Thoracic aorta (tissue), 2 donors: ENCODE measurements at places on chromosomes 4 and X.

GRCh38 chr4:158938220-158939044 lies 164.4 kb upstream of the RAPGEF2 start:
- no peaks in the 10 kb centered on the region for H3K36me3 ChIP-seq
- H3K4me3 ChIP-seq: no peak overlapping the region
- no peak for DNase-seq
- H3K27ac ChIP-seq: no peak overlapping the region
- peaks cover under 1% of the 10 kb centered on the region for H3K4me1 ChIP-seq
- no peaks in the 10 kb centered on the region for H3K27me3 ChIP-seq

DNA sequence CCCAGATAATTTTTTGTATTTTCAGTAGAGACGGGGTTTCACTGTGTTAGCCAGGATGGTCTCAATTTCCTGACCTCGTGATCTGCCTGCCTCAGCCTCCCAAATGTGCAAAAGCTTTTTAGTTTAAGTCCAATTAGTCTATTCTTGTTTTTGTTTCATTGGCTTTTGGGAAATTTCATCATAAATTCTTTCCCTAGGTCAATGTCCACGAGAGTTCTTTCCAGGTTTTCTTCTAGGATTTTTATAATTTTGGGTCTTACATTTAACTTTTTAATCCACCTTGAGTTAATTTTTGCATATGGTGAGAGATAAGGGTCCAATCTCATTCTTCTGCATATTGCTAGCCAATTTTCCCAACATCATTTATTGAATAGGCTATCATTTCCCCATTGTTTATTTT lies 36.3 kb upstream of the PDLIM5 start:
- H3K27me3 ChIP-seq: no peaks in the 10 kb centered on the region
- H3K4me3 ChIP-seq: no peak overlapping the region
- no peak overlapping the region for H3K27ac ChIP-seq
- peaks cover 42% of the 10 kb centered on the region for H3K4me1 ChIP-seq
- DNase-seq: no peak

DNA sequence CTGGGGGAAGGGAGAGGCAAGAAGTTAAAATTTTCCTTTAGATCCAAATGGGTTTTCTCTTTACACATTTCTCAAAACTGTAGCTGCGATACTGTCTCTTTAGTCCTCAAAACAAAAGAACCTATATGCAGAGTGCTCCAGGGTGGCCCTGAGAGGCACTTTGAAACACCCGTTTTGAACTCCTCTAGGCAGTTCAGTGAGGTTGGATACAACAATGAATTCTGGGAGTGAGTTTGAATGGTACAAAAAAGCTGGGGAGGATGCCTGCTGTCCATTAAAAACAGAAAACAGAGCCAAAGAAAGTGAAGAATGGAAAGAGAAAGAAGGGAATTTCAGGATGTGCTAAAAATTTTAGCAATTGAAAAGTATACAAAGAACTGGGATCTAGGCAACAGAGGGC lies 23.1 kb downstream of the ENOX2 start:
- H3K27ac ChIP-seq: no peak overlapping the region
- no peak overlapping the region for H3K4me3 ChIP-seq
- DNase-seq: no peak
- H3K27me3 ChIP-seq: no peaks in the 10 kb centered on the region

- no peak overlapping the region for H3K27ac ChIP-seq
- DNase-seq: no peak
- no peaks in the 10 kb centered on the region for H3K4me1 ChIP-seq
- H3K27me3 ChIP-seq: no peaks in the 10 kb centered on the region
Measured at GRCh38 chr4:121741751-121742150, 23.2 kb downstream of the SMIM43 start.

- H3K4me3 ChIP-seq: no peak overlapping the region
- DNase-seq: no peak
- no peaks in the 10 kb centered on the region for H3K27me3 ChIP-seq
- H3K4me1 ChIP-seq: no peaks in the 10 kb centered on the region
- H3K27ac ChIP-seq: no peak overlapping the region
Measured at GRCh38 chrX:2489446-2490445, 11.0 kb downstream of the DHRSX start.

DNA sequence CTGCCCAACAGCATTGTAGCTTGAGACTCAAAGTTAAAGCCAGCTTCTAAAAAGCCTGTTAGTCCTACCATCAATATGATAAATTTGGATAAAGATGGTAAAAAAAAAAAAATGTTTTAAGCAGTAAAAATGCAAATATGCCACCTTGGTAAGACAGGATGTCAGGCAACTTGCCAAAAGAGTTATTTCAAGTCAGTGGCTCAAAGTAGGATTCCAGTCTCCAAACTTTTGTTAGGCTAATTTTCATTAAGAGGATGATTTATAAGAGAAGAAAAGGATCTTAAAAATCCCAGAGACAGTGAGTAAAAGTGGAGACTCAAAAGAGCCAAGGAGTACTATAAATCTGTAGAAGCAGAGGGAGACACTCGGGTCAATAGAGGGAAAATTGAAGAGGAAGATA lies 47.5 kb downstream of the GASK1B start:
- H3K36me3 ChIP-seq: peaks cover under 1% of the 10 kb centered on the region
- H3K27me3 ChIP-seq: no peaks in the 10 kb centered on the region
- peaks cover 40% of the 10 kb centered on the region for H3K4me1 ChIP-seq

GRCh38 chr4:101299899-101300540 lies 47.3 kb downstream of the PPP3CA start:
- no peak for DNase-seq
- H3K36me3 ChIP-seq: no peaks in the 10 kb centered on the region
- H3K27ac ChIP-seq: no peak overlapping the region
- H3K4me3 ChIP-seq: no peak overlapping the region
